ENCODE measurements at places on chromosomes 13 and 19.
A peak's percentile ranks its signal among the peaks of the same experiment; 100 is the strongest.

DNA sequence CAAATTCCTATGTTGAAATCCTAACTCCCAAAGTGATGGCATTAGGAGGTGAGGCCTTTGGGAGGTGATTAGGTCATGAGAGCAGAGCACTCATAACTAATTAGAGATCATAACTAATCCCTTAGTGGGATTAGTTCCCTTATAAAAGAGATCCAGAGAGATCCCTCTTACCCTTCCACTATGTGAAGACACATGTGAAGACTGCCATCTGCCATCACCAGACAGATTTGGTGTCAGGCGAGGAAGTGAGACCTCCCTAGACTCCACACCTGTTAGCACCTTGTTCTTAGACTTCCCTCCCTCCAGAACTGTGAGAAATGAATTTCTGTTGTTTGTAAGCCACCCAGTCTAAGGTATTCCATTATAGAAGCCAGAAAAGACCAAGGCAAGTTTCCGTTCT lies 112.2 kb downstream of the NDFIP2 start:
- DNase-seq: no peak

GRCh38 chr19:14377883-14378328 lies 3.3 kb upstream of the ADGRE5 start:
- DNase-seq: no peak

GRCh38 chr13:43787997-43788396 lies 1.2 kb upstream of the ENOX1 start:
- DNase-seq: no peak

GRCh38 chr19:31119951-31120690 lies 229.1 kb downstream of the TSHZ3 start:
- no peak for DNase-seq

GRCh38 chr19:789701-790060 lies 7.6 kb upstream of the PTBP1 start:
- no peak for DNase-seq

DNA sequence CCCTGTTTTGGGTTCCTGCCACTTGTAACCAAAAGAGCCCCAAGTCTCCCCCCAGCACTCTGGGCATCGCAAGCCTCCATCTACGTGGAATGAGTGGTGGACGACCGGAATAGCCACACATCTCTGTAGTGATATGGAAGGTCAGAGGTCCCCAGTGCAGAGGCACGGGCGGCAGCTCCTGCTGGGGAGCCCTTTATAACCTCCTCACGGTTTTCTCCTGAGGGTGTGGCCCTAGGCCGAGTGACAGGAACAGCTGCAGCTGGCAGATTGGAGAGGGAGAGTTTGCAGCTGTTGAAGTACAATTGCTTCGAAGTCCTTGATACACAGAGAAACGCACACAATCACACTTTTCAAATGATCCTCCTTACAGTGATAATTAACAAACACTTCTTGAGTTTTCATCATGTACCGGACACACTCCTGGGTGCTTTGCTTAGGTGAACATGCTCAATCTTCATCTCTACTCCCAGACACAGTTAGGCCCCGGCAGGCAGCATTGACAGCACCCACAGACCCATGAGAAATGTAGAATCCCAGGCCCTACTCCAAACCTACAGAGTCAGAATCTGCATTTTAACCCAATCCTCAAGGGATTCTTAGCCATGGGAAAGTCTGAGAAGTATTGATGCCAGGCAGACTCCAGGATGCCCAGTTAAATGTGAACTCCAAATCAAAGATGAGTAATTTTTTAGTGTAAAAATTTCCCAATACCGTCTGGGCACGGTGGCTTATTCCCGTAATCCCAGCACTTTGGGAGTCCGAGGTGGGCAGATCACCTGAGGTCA lies 4.9 kb upstream of the ZNF787 start:
- no peak for DNase-seq

GRCh38 chr19:35693422-35693821 lies 10.9 kb upstream of the ZBTB32 start:
- DNase-seq: no peak

- DNase-seq: peak; percentile 79
These were observed 3.8 kb downstream of the ATP12A start for GRCh38 chr13:24683838-24684599.

DNA sequence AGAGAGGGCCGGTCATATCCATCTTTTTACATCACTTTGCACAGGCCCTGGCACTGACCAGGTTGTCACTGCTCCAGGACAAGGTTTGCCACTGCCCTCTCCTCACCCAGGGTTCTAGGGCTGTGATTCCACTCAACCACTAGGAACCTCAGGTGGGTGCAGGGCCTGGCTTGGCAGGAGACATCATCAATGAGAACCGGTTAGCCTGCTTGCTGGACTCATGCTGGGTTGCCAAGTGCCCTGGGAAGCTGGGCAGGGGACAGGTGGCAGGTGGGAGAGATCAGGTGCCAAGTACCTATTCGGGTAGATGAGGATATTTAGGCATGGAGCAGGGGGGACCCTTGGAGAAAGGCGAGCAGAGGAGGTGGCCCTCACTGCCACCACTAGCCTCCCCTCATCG lies 4.2 kb upstream of the CERS4 start:
- no peak for DNase-seq

GRCh38 chr13:69683921-69684686 lies 423.5 kb upstream of the ATXN8OS start:
- DNase-seq: no peak

DNA sequence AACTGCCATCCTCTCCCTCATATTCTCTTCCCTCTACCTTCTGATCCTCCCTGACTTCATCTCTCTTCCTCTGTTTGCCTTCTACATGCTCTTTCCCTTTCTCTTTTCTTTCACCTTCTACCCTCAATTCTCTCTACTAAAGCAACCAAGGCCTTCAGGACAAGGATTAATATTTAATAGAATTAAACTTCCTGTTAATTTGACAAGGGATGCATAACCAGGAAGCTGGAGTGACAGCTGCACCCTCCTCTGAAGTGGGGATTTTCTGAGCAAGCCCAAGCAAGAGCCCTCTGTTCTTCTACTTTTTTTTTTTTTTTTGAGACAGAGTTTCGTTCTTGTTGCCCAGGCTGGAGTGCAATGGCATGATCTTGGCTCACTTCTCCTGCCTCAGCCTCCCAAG lies 63.4 kb upstream of the MED4 start:
- no peak for DNase-seq

- no peak for DNase-seq
These were observed 1813.4 kb downstream of the PCDH9 start for GRCh38 chr13:65416784-65417183.

- no peak for DNase-seq
These were observed 19.5 kb downstream of the COMP start for GRCh38 chr19:18771328-18772242.

GRCh38 chr13:72726726-72727416 lies 558 bp downstream of the MZT1 start:
- no peak for DNase-seq

DNA sequence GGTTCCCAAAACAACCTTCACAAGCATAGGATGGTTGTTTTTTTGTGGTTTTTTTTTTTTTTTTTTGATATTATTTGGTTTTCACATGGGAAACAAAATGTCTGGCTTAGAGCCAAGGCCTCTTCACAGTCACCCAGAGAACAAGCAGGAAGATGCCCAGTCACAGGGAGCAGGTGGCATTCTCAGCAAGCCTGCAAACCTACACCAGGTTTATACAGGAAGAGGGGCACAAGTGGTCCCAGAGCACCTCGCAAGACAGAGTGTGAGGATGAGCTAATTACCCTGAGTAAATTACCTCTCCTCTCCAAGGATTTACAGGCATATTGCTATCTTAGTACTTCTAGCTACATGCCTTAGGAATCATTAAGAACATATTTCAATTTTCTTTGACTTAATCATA lies 1375.6 kb downstream of the EFNB2 start:
- DNase-seq: no peak

- DNase-seq: no peak
These were observed 107.8 kb upstream of the TNFSF11 start for GRCh38 chr13:42466123-42466522.

GRCh38 chr13:34247596-34247995 lies 429.6 kb downstream of the RFC3 start:
- no peak for DNase-seq

- DNase-seq: no peak
These were observed 48.9 kb downstream of the ZNRF4 start for GRCh38 chr19:5504114-5504513.

DNA sequence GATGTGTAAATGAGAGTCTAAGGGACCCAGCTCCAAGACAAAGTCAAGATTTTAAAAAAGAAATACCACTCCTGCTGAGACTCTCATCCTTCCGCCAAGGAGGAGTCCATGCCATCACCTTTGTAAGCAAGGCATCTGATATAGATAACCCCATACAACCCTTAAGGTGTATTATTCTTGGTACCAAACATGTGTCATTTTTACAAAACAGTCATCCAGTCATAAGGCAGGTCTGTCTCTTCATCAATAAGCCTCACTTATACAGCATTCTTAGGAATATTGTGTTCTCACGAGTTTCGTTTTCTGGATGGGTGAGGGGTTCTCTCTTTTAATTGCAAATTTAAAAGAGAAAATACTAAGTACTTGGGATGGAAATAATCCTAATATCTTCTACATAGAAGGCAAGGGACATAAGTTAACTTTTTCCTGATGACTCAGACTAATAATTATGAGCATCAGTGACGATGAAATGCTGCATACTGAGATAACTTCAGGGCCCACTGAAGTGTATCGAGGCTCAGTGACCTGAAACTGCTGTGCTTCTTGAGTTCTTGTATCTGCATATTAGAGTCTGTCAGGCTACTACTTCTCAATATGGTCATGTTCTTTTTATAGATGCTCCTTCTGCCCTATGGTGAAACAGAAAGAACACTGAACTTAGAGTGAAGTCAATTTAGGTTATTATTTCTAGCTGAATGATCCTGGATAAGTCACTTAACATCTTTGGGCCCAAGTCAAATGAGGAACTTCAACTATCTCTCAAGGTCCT lies 166.6 kb downstream of the KLF12 start:
- DNase-seq: no peak

DNA sequence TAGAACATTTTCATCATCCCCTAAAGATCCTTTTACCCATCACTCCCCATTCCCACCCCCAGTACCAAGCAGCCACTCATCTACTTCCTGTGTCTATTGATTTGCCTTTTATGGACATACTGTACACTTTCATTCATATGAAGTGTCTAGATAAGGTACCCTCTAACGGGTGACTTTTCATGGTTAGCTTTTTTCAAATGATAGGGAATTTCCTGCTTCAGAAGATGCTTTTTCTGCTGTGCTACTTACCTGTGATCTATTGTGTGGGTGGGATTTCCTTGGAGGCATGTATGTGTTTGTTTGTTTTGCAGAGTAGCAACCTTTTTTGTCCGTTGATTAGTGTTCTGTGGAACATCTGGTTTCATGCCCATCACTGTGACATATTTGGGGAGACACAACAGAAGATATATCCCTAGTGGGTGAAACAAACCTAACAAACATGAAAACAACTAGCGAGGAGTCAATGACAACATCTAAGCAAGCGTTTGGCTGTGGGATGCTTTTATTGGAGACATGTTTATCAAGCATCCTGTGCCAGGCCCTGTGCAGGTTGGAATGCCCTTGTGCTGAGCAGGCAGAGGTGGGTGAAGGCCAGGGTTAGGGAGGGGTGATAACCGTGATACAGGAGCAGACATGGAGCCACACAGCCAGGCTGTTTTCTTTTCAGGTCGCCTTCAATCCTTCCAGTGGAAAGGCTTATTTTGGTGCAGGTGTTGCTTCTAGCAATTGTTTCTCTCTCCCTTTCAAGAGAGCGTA lies 17.6 kb downstream of the SPINT2 start:
- DNase-seq: no peak

DNA sequence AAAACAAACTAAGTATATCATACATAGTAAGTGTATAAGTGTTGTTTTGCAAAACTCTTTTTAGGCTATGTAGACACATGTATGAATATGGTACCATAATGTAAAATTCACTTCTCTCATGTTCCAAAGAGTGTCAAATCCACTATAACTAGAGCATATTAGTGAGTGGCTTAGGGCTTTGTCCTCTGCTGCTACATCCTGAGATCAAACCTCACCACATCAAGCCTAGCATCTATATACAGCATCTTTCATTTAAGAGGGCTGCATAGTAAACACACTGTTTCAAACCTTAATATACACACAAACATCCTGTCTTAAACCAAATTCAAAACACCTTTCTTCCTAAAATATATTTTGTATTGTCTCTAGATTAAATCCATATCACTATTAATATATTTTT lies 38.7 kb downstream of the ELF1 start:
- DNase-seq: no peak

DNA sequence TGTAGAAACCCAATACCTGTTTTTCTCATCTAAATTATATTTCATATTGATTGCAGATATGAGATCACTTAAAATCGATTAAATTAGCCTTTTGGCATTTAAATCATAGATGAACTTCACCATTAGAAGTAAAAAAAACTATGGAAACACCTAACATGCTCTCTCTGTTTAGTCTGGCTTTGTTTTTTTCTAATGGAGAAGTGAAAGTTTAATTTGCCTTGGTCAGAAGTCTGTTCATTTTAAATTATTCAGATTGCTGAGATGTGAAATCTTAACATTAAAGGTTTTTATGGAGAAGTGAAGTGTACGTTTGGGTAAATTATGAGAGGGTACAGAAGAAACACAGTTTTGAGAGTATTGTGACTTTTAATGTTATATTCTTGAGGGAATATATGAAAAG lies 6.7 kb downstream of the SUGT1 start:
- DNase-seq: no peak

GRCh38 chr13:34179481-34179880 lies 361.5 kb downstream of the RFC3 start:
- no peak for DNase-seq

- no peak for DNase-seq
These were observed 614 bp upstream of the PNMA8A start for GRCh38 chr19:46471811-46472543.

- no peak for DNase-seq
These were observed 5.8 kb downstream of the FCHO1 start for GRCh38 chr19:17757125-17757524.

DNA sequence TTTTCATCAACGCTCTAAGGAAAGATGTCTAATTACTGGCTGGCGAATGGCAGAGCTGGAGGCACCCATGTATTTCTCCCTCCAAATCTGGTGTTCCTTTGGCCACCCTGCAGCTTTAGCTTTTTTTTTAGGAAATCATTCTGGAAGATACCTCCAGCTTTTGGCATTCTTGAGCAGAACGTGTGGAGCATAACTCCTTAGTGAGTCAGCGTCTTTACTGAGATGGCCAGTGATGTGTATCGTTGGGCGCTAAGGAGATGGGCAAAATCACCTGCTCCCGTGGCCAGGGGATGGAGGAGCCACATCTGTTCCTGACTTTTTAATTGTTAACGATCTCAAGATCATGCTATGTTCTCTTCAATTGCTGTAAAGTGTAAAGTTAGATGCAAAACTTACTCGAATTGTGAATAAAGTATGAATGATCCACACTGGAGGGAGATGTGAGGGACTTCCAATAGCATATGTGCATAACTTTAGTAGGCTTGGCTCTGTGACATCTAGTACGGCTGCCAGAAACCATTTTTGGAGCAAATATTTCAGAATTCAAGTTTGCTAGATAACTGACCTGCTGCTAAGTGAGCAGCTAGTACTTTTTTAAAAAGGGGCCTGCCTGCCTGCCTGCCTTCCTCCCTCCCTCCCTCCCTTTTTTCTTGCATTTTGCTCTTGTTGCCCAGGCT lies 24.4 kb upstream of the C1QTNF9 start:
- no peak for DNase-seq

- peak; percentile 82 for DNase-seq
These were observed 1.3 kb upstream of the BSG start for GRCh38 chr19:570937-571565.
